ENCODE measurements at places on chromosomes 1 and 21.

DNA sequence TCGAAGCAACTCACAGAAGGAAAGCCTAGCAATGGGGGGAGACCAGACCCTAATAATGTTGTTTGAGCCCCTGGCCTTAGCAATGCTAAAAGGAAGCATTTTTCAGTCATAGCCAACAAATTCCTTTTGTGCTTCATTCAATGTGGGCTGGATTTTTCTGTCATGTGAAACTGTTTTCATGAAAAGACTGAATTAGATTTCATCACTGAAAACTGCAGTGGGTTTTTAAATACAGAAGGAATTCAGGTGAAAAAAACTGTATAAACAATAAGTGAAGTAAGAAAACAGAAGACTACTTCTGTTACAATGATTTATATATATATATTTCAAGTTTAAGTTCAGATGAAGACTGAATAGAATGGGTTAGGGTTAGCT lies 204.8 kb downstream of the SMYD3 start:
- DNase-seq, result no peak

GRCh38 chr21:31892686-31893085 lies 19.9 kb downstream of the HUNK start:
- no peak for DNase-seq

DNA sequence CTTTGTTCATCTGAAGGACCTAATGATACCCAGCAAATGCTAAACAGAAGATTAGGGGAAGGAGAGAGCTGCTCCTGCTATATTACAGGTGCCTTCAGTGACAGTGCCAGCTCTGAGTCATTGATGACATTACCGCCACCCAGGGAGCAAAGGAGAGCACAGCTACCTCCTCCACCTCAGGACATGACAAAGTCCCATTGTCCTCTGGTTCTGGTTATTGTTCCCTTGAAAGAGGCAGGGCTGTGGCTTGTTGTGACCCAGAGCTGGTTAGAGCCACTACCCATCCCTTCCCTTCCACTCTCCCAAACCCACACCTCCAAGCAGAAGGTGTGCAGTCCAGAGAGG lies 363.5 kb upstream of the DUSP10 start:
- no peak for DNase-seq

GRCh38 chr21:32521736-32522355 lies 63.5 kb downstream of the TCP10L start:
- DNase-seq, result no peak

GRCh38 chr1:8809342-8809736 lies 8.1 kb downstream of the RERE start:
- no peak for DNase-seq

DNA sequence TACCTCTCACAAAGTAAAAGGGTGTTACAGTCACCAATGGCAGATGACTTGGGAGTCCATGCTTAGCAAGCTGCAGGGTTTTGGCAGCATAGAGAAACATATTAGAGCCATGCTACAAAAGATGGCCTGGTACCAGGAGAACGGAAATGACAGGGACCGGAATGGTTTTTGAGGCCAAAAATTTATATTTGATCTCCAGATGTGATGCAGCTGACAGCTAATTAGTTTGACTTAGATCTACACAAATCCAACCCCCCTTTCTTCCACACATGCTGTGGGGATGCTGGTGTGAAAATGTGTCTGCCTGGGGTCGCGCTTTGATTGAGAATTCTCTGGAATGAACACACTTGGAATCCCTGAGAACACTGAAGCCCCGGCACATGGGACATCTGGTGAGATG lies 26.5 kb downstream of the SYF2 start:
- no peak for DNase-seq

DNA sequence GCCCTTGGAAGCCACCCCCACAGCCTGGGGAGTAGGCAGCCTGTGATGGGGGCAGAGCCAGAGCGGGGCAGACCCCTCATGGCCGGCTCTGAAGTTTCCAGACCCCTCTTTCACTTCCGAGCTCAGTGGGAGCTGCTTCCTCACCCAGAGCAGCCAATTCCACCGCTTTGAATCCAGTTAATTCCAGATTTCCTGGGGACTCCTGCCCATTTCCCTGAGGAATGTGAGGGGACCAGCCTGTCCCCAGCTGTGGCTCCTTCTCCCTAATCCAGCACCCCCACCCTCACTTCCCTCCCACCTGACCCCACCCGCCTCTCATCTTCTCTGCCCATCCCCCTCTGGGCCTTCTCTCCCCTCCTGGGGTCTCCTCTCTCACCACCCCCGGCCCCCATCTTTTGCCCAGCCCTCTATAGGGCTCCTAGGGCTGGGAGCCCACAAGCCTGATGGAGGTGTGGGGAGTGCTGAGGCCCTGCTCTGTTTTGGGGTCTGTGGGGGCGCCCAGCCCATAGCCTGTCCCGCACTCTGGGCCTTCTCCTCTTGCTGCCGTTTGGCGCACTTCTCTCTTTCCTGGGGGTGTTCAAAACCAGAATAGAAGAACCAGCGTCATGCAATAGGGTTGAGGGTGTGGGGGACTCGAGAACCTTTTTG lies 26.2 kb upstream of the TNFRSF1B start:
- DNase-seq, result no peak

DNA sequence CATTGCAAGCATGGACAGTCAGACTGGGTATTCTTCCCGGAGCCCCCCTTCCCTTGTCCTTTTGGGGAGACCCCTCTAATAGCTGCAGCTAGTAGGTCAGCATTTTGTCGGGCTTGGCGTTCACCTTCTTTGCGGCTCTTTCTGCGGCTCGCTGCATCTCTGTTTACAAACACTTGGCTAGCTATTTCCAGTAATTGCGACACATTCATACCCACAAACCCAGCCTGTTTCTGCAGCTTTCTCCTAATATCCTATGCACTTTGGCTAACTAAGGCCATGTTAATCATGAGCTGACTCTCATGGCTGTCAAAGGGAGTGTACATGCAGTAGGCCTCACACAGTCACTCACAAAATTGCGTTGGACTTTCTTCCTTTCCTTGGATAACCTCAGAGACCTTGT lies 716.4 kb downstream of the AMY1C start:
- no peak for DNase-seq

GRCh38 chr1:71743862-71744261 lies 538.5 kb downstream of the NEGR1 start:
- DNase-seq, result no peak

GRCh38 chr1:58256041-58256440 lies 290.5 kb downstream of the OMA1 start:
- DNase-seq, result no peak

DNA sequence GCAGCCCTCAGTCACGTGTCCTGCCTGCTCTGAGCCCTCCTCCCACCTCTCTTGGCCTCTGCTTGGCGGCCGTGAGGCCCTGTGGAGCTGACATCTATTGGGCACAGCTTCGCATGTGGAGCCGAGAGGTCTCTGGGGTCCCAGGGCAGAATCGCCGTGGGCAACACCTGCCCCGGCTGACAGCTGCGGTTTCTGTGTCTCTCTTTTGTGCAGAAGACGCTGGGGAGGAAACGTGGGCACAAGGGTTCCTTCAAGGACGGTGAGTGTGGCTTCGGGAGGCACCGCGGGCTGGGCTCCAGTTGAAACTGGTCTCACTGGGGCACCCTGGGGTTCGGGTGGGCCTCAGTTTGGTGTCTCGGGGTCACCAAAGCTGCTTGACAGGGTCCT lies 11.5 kb downstream of the ARHGEF16 start:
- DNase-seq, result no peak

GRCh38 chr1:80533093-80533492 lies 1267.6 kb upstream of the ADGRL2 start:
- no peak for DNase-seq

- DNase-seq, result no peak
Measured at GRCh38 chr1:155680531-155680930, 8.0 kb downstream of the YY1AP1 start.

All from stimulated activated CD4-positive, alpha-beta T cell treated with anti-CD3 and anti-CD28 coated beads, Interleukin-4, amount 100 ng/mL, for 4 hours (primary cell).